ENCODE measurements at places on chromosomes 2 and 18.

- no peak for DNase-seq
Observed at GRCh38 chr2:130288467-130289403, 54.0 kb upstream of the IMP4 start.

DNA sequence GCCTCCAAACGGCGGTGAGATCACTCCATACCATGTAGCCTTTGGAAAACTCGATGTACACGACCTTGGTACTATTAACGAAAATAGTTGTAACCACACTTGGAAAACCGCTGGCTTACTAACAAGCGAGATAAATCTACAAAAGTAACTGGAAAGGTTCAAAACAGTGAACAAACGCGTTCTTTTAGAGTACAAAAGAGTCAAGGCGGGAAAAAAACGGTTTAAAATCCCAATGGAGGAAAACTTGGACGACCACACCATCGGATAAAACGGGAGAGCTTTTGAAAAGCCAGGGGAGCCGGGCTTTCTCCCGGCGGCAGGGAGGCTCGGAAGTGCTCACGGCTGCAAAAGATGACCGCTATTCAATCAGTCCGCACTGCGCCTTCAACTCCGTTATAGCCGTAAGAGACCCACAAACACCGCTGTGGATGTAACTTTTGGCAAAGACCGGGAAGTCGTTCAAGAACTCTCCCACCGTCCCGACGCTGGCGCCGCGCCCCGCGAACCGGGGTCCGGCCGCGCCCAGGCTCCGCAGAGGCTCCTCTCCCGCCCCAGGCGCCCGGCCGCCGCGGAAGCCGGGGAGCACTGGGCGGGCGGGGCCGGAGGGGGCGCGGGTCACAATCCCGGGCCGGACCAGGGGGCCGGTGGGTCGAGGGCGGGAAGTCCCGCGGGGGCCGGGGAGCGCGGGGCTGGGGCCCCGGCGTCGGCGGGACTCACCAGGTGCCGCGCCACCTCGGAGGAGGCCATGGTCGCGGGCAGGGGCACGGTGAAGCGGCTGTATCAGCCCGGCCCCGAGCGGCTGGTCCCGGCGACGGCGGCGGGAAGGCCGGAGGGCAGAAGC lies 465 bp downstream of the SEPTIN10 start:
- DNase-seq: no peak

GRCh38 chr2:233706720-233707119 lies 6.0 kb upstream of the UGT1A5 start:
- no peak for DNase-seq

DNA sequence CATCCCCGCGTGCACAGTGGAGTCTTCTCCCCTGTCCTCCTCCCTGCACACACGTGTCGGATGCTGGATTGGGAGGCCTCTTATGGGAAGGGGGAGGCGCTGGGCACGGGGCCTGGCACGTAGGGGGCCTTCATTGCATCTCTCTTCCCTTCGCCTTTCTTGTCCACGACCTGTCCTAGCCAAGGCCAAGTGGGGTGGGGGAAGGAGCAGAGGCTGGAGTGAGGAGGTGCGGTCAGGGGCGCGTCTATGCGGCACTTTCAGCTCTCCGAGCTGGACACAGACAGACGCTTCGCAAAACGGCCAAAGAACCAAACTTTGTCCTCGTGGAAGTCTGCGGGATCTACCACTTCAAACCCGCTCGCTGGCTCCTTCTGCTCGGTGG lies 13.4 kb downstream of the ALPG start:
- DNase-seq: no peak

- DNase-seq: no peak
Observed at GRCh38 chr2:1052771-1053191, 102.1 kb downstream of the SNTG2 start.

- no peak for DNase-seq
Observed at GRCh38 chr18:9649164-9649540, 34.8 kb upstream of the PPP4R1 start.

GRCh38 chr2:181393472-181393871 lies 63.7 kb upstream of the ITGA4 start:
- DNase-seq: no peak

- DNase-seq: no peak
Observed at GRCh38 chr2:141195087-141195486, 935.7 kb downstream of the LRP1B start.

DNA sequence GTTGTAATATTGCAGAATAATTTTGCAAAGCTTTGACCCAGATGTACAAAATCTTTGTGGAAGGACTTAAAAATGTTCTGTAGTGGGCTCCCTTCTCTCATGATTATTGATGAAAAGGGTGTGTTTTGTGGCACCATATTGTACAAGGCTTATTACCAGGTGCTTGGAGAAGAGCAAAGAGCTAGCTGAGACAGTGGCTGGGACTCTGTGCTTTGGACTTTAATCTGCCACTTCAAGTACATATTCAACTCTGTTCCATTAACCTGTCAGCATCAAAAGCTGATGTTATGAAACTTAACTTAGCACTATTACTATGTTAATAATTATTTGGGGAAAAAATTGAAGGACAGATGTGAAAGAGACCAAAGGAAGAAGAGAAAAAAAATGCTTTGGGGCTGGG lies 31.0 kb downstream of the CCDC195 start:
- no peak for DNase-seq

DNA sequence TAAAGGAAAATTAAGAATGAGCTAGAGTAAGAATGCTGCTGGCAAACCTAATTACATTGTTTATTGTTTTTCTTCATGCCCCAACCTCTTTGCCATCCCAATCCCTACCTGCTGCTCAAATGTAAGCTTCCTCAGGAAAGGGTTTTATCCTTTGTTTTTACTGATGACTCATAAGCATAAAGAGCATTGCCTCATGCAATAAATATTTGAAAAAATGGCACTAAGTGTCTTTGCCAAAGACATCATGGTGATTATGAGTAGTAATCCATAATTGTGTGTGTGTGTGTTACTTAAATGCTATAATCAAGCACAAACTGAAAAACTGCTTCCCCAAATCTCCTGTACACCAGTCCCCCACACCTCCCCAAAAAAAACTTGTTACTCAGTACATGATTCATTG lies 53.4 kb downstream of the DNER start:
- no peak for DNase-seq

DNA sequence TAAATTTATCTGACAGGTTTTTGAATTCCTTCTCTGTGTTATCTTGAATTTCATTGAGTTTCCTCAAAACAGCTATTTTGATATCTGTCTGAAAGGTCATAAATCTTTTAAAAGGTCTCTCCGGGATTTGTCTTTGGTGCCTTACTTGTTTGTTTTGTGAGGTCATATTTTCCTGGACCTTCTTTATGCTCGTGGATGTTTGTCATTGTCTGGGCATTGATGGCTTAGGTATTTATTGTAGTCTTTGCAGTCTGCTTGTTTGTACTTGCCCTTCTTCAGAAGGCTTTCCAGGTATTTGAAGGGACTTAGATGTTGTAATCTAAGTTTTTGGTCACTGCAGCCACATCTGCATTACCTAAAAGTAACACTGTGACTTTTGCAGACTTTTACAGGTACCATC lies 355.2 kb downstream of the PARD3B start:
- no peak for DNase-seq
